ENCODE measurements at places on chromosomes 2 and 18.

- DNase-seq, result no peak
Measured at GRCh38 chr2:123953846-123954245, 71.2 kb upstream of the CNTNAP5 start.

- no peak for DNase-seq
Measured at GRCh38 chr2:43417300-43417699, 178.5 kb downstream of the THADA start.

- DNase-seq, result peak; percentile 60
Measured at GRCh38 chr2:85831735-85832134, 57.1 kb downstream of the ST3GAL5 start.

DNA sequence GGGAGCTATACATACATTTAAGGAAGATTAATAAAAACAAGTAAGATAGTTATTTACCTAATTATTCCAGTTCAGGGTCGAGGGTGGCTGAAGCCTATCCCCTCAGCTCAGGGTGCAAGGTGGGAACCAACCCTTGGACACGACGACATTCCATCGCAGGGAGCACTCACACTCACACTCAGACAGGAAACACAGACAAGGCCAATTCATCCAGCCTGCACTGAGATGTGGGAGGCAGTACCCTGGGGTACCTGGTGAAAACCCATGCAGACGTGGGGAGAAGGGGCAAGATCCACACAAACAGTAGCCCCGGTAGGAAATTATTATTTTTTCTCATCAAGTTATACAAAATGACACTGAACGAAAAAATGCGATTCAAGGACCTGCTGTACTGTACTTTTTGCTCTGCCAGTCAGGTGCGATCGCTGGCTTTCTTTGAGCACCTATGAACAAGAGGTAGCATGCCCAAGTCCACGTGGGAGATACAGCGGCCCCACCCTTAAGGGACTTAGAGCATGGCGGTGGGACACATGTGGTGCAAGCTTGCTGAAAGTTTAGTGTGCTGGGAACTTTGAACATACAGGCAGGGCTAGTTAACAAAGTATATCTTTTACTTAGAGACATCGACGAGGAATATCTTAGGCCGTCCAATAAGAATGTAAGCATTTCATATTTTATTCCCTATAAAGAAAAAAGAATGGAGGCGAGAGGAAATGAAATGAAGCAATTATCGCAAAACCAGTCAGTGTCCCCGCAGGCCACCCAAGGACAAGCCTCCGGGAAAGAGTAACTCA, 624 bp downstream of the METTL8 start:
- DNase-seq, result peak; percentile 65

- no peak for DNase-seq
Measured at GRCh38 chr2:121244616-121245015, 40.4 kb downstream of the TFCP2L1 start.

GRCh38 chr2:41187376-41188122, 735.7 kb upstream of the SLC8A1 start:
- DNase-seq, result no peak

DNA sequence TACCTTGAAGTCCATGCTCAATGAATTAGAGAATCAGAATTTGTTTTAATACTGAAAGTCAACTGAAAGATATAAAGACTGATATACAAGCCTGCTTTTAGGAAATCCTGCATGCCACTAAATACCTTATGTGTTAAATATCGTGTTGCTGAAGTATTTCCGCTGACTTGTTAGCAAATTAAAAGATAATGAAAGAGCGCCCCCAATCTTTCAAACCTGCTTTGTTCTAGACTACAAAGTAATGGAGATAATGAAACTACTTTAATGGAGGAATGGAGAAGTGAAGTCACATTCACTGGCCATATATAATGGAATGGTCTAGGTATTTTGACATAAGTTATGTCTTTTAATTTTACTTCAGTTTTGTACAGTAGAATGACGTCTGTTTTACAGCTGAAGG, 95.7 kb downstream of the ASXL3 start:
- no peak for DNase-seq

- no peak for DNase-seq
Measured at GRCh38 chr2:207015901-207016300, 76.6 kb downstream of the CPO start.

DNA sequence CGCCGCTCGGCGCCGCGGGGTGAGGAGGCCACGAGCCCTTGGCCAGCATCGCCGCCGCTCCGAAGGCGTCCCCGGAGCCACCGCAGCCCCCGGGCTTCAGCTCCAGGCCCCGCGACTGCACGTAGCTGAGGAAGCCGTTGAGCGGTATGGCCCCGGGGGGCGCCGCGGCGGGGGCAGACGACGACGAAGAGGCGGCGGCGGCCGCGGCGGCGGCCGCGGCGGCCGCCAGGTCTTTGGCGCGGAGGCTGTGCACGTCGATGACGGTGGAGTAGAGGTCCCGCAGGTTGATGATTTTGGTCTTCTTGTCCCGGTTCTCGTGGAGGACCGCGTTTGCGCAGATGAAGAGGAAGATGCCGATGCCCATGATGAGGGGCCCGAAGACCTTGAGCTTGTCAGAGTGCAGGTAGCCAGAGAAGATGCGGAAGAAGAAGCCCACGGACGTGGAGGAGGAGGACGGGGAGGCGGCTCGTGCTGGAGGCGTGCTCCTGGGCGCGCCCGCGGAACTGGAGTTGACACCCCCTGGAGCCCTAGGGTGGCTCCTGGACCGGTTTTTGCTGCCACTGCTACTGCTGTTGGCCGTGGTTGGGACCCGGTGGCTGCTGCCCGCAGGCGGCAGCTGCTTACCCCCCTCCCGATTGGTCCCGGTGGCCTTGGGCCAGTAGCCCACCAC, 4.0 kb downstream of the TMEM200C start:
- no peak for DNase-seq

DNA sequence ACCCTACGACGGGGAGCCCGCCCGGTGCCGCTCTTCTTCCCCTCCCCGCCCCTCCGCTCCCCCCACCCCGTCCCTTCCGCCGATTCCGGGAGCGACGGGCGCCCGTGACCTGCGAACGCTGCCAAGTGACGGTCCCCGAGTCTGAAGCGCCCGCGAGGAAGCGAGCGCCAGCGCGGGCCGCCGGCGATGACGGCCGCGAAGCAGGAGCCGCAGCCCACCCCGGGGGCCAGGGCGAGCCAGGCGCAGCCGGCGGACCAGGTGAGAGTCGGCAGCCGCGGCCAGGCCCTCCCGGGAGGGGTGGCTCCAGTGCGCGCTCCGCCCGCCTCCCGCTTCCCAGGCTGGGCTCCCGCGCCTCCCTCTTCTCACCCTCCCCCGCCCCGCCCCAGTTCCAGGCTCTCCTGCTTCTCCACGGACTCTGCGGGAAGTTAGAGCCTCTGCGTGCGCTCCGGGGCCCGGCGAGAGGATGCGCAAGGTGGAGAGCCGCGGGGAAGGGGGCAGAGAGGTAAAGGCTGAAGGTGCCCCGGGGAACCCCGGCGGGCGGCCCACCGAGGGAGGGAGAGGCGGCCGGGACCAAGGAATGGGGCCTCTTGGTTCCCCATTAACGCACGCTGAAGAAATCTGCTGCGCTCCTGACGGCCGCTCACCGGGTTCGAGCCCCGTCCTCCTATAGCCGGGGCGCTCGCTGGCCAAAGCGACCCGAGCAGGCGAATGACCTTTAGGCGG, 719.5 kb downstream of the DPP10 start:
- no peak for DNase-seq

DNA sequence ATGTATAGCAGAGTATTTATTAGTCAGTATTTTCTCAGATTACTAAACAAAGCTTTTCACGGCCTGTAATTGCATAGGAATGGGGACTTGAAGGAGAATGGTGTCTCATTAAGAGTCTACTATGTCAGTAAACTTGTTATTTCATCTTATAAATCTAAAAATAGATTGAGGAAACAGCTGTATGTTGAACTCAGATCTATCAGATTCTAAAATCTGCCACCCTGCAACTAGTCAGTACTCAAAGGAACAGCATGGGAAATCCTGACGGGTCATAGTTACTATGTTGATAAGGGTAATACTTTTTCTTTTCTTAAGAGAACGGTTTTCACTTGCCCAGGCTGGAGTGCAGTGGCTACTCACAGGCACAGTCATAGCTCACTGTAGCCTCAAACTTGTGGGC, 70.2 kb upstream of the EMILIN2 start:
- no peak for DNase-seq

DNA sequence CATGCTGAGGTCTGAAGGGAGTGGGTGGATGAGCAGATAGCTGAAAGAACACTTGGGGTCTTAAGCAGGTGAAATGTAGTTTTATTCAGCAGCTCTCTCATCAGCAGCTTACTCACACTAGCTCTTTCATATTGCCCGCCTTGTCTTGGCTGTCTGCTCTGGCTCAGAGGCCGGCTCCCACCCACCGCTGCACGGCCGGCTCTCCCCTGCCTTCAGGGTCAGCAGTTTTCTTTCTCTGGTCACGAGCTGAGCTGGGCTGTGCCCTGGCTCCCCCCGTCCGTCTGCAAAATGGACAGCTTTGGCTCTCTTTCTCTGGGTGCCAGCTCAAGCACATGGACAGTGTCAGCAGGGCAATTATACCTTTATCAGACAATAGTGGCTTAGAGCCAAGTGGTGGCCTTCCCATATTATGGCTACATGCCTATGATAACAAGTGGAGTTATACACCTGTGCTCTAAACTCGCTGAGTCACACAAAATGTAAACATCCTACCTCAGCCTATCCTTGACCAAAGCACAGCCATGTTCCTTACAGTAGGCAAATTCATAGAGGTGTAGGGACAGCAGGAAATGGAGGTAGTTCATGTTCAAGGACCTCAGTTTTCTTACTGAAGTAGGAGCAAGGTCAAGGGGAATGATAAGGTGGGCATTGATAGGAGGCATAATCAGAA, 224.8 kb downstream of the SOCS6 start:
- DNase-seq, result no peak

DNA sequence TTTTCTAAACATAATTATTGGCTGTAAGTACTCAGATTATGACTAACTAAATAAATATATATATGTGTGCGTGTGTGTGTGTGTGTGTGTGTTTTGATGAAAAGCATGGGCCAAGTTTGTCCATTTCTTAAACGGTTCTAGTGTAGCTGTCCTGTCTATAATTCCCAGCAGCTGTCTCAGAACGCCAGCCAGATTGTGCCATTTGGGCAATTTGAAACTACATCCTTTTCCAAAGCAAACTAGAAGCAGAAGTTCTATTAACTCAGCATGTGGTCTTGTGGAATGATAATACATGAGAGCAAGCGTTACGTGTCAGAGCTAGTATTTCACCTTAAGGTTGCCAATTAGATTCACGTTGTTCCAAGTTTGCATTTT, 1.7 kb downstream of the ARHGAP28 start:
- DNase-seq, result no peak

DNA sequence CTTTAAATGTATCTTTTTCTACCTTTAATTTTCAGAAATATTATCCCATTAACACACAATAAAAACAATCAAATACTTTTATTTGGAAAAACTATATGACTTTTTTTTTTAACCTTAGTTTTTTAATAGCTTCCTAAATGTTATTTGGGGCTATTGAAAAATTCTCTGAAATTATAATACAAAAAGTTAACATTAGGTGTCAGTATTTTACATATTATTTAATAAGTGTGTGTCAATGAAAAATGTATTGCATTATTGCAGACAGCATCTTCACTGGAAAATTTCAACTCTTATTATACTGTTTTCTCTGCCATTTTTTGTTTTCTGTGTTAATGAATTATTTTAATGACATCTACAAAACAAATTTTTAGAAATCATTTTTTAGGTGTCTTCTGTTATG, 51.1 kb upstream of the ARHGAP15 start:
- no peak for DNase-seq

GRCh38 chr2:15200581-15200980, 360.6 kb downstream of the NBAS start:
- DNase-seq, result no peak

- no peak for DNase-seq
Measured at GRCh38 chr18:10398571-10398970, 55.9 kb upstream of the APCDD1 start.

DNA sequence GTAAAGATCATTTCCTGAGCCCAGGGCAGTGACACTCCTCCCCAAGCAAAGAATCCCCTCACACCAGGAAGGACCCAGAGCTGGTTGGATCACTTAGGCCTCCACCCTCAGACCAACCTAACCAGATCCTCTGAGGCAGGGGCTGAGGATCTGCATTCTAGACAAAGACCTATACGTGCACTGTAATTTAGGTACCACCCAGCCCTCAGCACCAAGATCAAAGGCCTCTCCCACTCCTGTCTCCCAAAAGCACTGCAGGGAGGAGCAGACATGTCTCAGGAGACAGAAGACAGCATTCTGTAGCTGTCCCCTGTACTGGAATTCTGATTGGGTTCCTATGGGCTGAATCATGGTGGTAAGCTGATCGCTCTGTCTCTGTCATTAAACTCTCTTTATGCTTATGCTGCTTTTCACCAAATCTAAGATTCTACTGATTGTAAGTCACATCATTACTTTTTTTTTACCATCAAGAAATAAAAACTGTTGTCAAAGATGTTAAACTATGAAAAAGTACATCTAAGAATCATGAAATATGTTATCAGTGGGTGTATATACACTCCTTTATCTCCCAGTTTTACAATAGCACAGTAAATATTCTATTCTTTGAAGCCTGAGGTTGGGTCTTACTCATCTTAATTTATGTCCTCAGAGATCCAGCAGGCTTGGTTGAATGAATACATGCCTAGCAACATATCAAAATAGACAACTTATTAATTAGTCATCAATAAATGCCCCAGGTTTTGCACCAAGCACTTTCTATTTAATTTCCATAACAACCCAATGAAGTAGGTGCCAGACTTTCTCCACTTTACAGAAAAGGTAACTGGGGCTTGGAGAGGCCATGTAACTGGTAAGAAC, 28.3 kb downstream of the MCFD2 start:
- DNase-seq, result no peak

- no peak for DNase-seq
Measured at GRCh38 chr18:9989481-9989880, 75.7 kb downstream of the VAPA start.

GRCh38 chr18:68447286-68447685, 267.6 kb downstream of the TMX3 start:
- DNase-seq, result no peak

GRCh38 chr2:212979799-212980198, 171.6 kb downstream of the IKZF2 start:
- no peak for DNase-seq

DNA sequence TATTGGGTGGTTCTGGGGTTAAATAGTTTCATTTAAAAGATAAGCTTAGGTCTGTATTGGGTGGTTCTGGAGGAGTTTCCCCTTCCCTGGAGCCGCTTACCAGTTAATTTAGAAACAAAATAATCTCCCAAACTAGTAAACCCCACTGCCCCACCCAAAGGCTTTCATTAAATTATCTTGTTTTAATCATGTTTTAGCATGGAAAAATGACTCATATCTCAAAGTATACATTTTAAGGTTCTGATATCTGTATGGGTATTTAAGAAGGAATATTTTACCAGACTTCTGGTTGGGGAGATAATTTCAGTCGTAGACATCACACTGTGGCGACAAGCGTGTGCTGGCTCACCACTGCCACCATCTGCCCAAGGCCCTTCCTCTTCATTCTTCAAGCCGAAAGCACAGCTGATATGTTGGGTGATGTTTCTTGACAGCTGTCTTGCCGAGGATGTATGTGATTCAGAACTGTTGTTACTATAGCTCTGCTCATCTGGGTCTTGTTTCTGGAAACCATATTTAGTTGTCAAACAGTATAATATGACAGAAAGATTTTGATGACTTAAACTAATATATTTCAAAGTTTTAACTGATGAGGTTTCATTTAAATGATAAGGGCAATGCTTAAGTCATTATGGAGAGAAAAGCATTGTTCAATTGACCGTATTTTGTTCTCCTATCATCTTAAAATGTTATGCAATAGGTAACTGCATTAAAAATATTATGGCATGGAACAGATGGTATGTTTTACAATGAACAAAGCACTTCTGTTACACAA, 5.1 kb downstream of the FIGLA start:
- peak; percentile 72 for DNase-seq

- no peak for DNase-seq
Measured at GRCh38 chr2:104865096-104865470, 11.2 kb downstream of the POU3F3 start.

- DNase-seq, result no peak
Measured at GRCh38 chr2:136407117-136407951, 289.4 kb upstream of the CXCR4 start.
